ENCODE measurements at places on chromosomes 1 and 21. TPM values are rescaled to one million over a fixed set of nuclear protein-coding genes. Genes with fewer than 3 reads are reported as not detected.

The CALML6 gene
- polyA plus RNA-seq: 0.28 TPM

The ELAPOR1 gene
- not detected for polyA plus RNA-seq

DNA sequence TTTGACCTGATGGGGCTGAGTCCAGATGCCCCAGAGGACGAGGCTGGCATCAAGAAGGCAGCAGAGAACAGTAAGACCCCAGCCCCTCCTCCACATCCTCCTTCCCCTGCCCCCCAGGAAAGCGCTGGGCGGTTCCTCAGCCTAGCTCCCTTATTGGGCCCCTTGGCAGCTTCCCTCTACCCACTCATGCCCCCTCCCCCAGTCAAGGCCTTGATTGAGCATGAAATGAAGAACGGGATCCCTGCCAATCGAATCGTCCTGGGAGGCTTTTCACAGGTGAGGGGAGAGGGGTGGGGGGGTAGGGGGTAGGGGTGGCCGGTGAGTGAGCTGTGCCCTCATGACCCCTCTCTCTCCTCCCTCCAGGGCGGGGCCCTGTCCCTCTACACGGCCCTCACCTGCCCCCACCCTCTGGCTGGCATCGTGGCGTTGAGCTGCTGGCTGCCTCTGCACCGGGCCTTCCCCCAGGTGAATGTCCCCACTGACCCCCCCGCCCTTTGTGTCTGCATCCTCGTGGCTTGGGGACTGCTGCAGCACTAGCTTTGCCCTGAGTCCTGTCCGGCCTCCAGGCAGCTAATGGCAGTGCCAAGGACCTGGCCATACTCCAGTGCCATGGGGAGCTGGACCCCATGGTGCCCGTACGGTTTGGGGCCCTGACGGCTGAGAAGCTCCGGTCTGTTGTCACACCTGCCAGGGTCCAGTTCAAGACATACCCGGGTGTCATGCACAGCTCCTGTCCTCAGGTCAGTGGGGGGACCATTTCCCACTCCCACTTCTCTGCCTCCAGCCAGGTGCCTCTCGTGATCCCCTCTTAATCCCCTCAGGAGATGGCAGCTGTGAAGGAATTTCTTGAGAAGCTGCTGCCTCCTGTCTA lies 3.2 kb downstream of the LYPLA2 start:
- DNase-seq: no peak

DNA sequence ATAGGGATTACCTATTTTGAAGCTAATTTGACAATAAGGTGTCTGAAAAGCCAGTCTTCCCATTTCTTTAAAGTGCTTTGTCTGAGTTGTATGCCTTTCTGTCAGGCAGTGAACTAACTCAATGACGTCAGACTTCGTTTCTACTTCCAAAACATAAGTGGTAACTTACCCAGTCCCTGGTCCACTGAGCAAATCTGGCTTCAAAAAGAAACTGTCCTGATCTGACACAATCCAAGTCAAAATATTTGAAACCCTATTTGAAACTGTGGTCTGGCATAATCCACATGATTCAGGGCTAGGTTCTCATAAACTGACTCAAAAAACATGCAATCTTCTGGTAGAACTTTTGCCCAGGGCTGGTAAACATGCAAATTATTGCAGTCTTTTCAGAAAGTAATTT lies 34.0 kb downstream of the DIRAS3 start:
- DNase-seq: no peak

DNA sequence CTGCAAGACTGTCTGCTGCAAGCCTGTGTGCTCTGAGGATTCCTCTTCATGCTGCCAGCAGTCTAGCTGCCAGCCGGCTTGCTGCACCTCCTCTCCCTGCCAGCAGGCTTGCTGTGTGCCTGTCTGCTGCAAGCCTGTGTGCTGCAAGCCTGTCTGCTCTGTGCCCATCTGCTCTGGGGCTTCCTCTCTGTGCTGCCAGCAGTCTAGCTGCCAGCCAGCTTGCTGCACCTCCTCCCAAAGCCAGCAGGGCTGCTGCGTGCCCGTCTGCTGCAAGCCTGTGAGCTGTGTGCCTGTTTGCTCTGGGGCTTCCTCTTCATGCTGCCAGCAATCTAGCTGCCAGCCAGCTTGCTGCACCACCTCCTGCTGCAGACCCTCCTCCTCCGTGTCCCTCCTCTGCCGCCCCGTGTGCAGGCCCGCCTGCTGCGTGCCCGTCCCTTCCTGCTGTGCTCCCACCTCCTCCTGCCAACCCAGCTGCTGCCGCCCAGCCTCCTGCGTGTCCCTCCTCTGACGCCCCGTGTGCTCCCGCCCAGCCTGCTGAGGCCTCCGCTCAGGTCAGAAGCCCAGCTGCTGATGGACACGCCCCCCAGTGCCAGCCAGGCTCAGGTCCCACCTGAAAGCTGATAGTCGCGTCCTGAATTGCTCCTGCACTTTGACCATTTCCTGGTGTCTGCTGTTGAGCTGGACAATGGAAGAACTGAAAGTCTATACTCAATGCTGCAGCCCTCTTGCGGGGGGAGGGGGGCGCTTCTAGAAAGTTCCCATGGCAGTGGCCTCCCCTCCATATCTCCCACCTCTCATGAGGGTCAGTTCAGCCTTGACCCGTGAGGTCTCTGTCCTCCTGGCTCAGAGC lies 1.2 kb downstream of the KRTAP10-4 start:
- DNase-seq: no peak

DNA sequence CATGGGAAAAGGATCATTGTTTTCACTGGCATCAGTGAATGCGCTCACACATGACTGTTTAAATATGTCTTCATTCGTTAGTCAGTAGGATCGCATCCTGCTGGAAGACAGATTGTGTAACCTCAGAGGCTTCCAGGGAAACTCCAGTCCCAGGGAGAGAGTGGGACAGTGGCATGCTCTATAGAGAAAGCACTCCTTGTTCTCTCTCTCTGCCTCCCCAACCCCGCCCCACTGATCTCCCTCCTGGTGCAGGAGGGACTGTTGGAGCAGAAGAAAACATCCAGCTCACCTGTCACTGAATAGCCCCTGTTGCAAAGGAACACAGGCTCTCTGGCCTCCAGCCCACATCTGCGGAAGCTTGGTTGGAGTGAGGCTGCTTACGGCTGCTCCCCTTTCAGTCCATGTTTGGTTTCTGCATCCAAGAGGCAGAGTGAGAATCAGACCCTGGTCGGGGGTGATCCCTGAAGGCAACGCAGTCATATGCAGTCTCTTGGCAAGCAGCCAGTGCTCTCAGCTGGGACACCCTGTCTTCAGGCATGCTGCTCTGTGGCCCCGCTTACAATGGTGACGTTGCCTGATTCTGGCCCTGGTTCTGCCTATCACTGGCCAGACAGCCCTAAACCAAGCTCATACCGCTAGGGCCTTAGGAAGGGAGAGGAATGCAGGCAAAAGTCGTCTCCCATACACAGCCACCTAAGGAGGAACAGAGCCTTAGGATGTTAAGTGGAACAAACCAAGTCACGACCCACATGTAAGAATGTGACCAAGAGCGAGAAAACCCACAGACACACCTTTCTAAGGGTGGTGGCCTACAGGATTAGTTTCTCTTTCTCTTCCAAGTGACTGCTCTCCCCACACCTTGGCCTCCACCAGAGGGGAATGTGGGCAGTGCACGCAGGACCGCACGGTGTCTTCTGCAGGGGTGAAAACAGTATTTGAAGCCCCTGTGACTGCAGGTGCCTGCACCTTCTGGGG lies 39.7 kb downstream of the BACE2 start:
- peak; percentile 89 for DNase-seq

DNA sequence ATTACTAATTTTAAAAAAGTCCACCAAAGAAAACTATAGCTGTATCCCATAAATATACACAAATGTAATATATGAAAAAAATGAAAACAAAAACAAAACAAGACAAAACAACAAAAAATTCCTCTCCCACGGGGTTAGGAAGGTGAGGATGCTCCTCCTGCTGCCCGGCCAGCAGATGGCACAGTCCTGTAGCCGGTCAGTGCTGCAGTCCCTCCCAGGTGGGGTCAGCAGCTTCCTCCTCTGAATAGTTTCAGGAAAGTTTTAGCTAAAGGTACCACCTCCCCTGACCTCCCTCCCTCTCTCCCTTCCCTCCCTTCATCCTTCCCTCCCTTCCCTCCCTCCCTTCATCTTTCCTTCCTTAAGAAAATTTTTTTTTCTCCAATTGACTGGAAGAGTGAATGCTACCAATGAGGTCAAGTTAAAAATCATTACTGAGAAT lies 67.8 kb upstream of the BCL10 start:
- DNase-seq: peak; percentile 58

Measured in cardiac muscle cell (in vitro differentiated cells and primary cell).